ENCODE measurements at places on chromosomes 5 and 9.
A peak's percentile ranks its signal among the peaks of the same experiment; 100 is the strongest.

DNA sequence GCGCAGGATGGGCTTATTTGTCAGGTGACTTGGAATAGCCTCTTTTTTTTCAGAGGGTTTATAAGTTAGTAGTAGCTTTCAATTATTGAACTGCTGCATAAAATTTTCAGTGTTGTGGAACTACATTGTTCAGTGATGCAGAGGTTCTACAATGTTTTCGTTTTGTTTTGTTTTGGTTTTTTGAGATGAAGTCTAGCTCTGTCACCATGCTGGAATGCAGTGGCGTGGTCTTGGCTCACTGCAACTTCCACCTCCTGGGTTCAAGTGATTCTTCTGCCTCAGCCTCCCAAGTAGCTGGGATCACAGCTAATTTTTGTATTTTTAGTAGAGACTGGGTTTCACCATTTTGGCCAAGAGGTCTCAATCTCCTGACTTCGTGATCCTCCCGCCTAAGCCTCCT is 22.0 kb downstream of the NUP188 start:
- DNase-seq: no peak

DNA sequence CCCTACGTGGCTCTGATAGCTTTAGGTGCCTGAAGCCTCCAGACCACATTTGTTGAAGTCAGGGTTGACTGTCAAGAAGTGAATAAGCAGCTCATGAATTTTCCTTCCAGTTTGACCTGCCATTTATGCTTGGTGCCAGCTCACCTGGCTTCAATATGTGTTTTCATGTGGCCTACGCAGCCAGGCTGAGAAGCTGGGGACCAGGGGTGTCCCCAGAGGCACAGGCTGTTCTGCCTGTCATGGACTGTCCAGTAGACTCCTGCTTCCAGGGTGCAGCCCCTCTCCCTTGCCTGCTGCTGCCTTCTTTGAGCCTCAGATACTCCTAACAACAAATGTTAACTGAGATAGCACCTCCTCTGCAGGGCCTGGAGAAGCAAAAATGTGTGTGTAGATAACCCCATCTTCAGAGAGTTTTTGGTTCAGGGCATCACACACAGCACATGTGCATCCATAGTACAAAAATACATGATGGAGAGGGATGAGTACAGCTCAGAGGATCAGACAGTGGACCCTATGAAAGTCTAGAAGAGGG is 5.8 kb downstream of the TNFAIP8 start:
- DNase-seq: no peak

DNA sequence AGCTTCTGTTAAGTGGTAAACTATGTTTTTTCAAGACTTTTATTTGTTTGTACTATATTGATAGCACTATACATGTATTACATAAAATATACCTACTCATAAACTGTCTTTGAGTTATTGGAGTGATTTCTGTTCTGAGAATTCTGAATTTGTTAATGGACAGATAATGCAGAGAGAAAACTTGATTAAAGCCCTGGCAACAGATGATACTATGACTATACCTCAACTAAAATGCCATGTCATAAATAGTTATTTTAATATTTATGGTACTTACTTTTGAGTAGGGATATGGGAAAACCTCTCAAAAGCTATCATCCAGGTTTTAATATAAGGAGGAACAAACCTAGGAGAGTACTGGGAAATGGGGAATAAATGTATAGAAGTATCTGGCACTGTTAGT is 947.2 kb upstream of the ARRDC3 start:
- no peak for DNase-seq

- no peak for DNase-seq
Measured at GRCh38 chr5:88845081-88845697, 37.8 kb downstream of the MEF2C start.

DNA sequence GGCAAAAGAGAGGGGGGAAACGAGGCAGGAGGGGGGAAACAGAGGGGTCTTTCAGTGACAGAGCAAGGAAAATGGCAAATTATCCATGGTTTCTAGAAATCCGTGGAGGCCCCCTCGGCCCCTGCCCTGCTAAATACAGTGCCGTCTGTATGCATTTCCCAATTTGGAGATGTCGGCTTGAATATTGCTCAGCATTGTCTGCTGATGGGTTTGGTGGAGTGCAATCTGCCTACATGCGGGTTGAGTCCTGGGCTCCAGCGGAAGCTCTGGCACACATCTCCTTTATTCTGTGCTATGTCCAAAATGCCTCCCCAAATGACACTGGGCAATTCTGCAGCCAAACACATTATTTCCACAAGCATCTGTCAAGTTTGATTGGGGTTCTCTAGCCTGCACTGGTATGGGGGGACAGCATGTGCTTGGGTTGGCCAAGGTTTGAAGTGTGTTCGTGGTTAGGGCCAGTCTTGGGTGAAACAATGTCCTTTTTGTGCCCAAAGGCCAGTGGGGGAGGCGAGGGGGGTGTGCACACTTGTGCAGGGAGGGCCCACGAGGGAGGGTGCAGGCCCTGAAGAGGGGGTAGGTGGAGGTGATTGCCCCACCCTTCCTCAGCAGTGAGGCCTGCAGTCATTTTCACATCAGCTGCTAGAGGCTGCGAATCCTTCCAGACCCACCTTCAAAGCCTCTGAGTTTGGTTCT is 6.2 kb upstream of the NEUROG1 start:
- no peak for DNase-seq

GRCh38 chr5:174464504-174465165 is 259.7 kb upstream of the MSX2 start:
- DNase-seq: no peak

- DNase-seq: no peak
Measured at GRCh38 chr9:120663380-120663779, 50.9 kb downstream of the MEGF9 start.

DNA sequence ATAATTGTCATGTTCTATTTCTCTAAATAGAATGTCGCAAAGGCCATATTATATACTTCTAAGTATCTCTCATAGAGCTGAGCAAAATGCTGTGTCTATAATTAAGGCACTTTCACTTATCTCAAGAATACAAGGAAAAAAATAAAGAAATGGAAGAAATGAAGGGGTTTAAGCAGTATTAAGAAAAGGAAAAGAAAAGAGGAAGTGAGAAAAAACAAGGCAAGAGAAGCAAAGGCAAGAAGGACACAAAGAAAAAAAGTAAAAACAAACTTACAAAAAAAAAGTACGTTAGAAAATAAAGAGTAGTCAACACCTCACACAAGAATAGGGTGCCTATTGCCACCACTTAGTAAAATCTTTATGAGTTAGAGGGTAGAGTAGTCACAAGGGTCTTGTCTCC is 506.2 kb downstream of the GABRG2 start:
- DNase-seq: no peak

DNA sequence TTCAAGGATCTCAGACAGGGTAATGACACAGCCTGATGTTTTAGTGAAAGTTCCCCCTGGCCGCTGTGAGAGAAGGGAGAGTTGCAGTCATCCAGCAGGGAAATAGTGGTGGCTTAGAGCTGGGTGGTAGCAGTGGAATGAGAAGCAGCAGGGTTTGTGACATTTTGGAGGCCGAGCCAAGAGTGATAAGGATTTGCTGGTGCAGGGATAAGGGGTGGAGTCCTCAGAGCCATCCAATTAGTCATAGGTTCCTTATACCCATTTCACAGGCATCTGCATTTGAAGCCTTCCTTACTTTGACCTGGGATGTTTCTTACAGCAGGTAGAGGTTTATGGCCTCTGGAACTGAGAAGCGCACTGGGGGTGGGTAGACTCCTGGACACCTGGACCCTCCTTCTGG is 12.8 kb downstream of the JADE2 start:
- no peak for DNase-seq

- DNase-seq: peak; percentile 34
Measured at GRCh38 chr5:2038321-2039179, 155.8 kb upstream of the IRX4 start.

GRCh38 chr5:114319236-114319635 is 42.6 kb upstream of the KCNN2 start:
- no peak for DNase-seq
